HS-27A (cell line): ENCODE measurements at places on chromosomes 7 and 10.

DNA sequence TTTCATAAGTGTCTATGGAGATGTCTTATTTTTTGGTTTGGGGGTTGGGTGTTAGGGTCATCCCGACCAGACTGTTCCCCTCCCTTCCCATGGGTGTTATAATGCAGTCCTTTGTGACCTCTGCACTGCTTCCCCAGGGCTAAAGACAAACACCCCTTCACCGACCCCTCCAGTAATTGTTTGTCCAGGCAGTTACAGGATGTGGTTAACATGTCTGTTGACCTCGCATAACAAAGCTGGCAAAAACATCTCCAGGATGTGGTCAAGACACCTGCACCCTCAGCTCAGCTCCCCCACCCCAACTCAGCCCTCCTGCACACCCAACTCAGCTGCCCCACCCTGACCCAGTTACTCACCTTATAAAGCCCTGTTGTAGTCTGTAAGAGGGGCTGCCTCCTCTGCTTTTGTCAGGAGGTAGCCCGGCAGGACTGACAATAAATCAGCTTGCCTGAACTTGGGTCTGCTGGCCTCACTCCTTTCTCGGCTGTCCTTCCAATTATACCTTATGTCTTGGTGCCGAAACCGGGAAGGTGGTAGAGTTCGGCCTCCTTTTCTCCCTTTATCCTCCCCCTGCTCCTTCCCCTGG, 102.2 kb downstream of the ZNF92 start:
- no peak for DNase-seq

- no peak for DNase-seq
Measured at GRCh38 chr7:77657427-77658224, 38.6 kb upstream of the RSBN1L start.

DNA sequence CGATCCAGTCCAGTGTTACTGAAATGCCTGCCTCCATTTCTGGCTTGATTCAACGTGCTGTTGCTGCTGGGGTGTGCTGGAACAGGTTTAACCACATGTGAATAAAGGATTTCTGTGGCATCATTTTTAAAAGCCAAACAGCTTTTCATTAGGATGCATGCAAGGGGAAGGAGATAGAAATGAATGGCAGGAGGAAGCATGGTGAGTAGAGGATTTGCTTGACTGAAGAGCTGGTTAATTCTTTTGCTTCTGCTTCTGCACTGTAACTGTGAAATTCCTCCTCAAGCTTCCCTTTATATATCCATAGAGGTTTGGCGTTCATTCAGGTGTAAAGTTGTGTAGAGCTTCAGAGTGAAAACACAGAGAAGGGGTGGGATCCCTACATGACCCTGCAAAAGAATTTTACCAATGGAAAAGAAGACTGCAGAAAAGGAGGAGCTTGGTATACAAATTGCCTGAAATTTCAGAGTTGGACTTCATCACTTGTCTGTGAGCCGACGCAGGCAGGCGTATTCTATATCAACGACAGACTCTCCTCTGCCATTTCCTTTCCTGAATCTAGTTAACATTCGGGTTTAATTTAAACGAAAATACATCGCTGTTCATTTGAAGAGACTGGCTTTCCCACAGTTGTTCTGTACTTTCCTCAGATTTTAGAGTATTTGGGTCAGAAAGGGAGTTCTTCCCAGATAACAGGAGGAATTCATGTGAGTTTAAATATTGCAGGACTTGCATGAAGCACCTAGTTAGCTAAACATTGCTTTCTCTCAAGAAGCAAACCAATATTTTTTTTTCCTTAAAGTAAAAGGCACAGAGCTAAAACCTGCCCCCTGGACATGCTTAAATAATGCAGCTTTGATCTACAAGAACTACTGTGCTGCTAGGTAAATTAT, at the start of gene SOSTDC1:
Gene SOSTDC1, minus strand, starts transcription at position 270 of the 893 bp plus-strand sequence. Its CDS starts 70 bp downstream, at position 200.
- no peak for DNase-seq

- DNase-seq = no peak
Measured at GRCh38 chr10:117539903-117540639, 2.5 kb upstream of the EMX2 start.

- DNase-seq = no peak
Measured at GRCh38 chr7:101094376-101094775, 9.1 kb downstream of the TRIM56 start.

- DNase-seq = no peak
Measured at GRCh38 chr7:47400741-47401206, 181.1 kb downstream of the TNS3 start.

GRCh38 chr10:116269619-116270018, 3.4 kb downstream of the GFRA1 start:
- DNase-seq = no peak

GRCh38 chr10:68619595-68619994, 59.5 kb downstream of the TET1 start:
- no peak for DNase-seq

DNA sequence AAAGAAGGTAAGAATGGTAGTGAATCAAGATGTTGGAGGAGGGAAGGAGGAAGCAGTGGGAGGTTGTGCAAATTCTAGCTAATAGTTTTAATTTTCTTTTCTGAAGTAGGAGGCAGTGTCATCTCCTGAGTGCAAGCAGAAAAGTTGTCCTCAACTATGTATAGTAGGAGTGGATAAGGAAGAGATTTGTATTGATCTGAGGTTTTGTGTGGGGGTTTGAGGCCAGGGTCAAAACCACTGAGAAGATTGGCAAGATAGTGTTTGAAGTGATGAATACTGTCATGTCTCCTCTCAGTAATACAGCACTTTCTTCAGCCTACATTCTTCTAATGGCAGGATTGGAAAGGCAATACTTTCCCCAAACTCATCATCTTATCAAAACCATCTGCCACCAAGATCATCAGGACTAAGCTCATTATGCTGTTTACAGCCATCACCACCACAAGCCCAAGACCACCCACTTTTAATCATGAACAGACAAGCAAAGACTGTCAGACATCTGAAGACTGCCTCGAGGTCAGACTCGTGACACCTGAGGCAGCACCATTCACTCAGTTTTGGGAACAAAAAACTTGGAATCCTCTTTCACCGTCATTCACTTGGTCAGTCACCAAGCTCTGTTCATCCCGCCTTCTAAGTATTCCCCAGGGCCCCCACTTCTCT, 1.5 kb upstream of the MIOS start:
- DNase-seq = no peak

DNA sequence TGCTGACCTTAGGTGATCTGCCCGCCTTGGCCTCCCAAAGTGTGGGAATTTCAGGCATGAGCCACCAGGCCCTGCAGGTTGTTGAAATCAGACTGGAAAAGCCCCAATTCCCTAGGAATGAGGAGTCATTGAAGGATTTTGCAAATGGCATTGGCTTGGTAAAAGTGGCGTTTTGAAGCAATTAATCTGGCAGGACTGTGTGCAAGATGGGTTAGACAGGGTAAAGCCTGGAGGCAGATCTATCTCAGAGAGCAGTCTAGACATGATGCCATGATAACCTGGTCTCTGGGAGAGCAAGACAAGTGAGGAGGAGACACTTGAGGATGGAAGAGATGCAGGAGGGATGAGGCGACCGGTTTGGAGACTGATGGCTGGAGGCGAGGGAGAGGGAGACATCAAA, 45.7 kb upstream of the UBE2H start:
- DNase-seq = no peak

DNA sequence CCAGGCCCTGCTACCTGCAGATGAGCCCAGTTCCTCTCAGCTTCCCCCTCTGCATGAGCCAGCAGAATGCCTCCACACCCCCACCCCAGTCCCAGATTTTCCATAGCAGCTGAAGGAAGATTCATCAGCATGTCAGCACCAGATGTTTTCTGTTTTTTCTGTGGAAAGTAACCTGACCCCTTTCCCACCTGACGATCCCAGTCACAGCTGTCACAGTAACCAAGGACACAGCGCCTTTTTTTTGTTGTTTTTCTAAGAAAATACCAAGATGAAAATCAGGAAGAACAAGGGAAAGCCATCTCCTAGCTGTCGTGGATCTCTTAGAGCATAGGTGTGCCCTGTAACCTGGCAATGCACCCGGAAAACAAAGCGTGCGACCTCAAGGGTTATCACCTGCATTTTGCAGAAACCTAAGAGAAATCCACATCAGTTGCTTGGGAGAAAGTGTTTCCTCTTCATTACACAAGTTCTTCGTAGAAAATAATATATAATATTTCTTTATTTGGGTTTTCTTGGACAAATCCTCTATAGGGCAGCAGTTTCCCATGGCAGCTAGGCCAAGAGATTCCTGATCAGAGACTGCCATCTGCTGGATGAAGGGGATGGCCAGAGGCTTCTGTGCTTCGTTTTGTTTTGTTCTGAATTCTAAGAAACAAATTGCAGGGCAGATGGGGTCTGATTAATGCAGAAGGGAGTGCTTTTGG, 401.9 kb downstream of the TNS3 start:
- DNase-seq = no peak

DNA sequence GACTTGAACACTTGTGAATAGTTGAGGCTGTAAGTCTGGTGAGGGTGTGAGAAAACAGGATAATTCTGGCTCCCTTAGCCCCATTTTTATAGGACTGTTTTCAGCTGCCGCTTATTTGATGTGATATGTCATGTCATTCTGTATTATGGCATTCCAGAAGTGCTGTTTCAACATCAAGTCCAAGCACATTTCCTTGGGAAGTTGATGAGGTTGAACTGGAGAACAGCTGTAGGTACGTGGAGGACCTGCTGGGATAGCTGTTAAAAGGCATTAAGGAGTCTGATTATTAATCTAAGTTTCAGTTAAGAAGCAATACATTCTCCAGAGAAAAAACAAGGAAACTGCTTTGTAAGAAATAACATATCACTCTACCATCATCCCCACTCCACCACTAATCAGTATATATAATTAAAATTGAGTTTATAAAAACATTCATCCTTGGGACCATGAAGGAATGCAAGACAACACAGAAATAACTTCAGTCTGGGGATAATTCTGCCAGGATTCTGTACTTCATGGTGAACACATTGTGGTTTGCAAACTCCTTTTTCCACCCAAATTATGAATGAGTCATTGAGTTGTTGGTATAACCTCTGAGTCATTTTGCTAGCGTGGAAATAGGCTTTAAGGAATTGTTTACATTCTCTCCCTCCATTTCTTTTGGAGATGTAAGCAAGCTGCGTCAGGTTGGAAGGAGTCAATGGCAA, 39.9 kb upstream of the TMEM229A start:
- DNase-seq = no peak
